Fibroblast of the aortic adventitia (primary cell): ENCODE measurements at places on chromosomes 16 and 17.

DNA sequence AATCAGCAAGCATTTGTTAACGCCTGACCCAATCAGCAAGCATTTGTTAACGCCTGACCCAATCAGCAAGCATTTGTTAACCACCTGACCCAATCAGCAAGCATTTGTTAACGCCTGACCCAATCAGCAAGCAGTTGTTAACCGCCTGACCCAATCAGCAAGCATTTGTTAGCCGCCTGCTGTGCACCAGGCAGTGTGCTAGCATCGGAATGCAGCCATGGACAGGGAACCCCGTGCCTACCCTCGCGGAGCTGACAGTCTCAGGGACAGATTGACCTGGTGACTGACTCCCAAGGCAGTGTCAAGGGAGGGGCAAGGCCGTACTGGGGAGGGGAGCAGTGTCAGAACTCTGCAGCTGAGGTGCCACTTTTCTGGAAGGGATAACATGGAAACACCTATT lies 66.9 kb downstream of the ABR start:
- DNase-seq: no peak

DNA sequence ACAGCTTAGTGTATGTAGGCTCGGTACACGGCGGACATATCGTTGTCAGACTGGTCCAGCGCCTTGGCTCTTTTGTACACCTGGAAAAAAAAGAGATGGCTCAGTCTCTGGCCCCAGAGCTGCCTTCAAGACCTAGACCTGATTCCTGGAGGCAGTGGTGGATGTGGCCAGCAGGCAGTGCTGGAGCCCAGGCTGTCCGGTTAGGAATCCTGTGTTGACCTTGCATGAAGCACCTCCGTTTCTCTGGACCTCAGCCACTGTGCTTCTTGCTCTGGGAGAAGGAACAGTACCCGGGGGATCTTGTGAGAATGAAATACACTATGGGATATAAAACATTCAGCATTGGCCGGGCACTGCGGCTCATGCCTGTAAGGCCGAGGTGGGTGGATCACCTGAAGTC lies 2.8 kb upstream of the ROGDI start:
- DNase-seq: no peak

DNA sequence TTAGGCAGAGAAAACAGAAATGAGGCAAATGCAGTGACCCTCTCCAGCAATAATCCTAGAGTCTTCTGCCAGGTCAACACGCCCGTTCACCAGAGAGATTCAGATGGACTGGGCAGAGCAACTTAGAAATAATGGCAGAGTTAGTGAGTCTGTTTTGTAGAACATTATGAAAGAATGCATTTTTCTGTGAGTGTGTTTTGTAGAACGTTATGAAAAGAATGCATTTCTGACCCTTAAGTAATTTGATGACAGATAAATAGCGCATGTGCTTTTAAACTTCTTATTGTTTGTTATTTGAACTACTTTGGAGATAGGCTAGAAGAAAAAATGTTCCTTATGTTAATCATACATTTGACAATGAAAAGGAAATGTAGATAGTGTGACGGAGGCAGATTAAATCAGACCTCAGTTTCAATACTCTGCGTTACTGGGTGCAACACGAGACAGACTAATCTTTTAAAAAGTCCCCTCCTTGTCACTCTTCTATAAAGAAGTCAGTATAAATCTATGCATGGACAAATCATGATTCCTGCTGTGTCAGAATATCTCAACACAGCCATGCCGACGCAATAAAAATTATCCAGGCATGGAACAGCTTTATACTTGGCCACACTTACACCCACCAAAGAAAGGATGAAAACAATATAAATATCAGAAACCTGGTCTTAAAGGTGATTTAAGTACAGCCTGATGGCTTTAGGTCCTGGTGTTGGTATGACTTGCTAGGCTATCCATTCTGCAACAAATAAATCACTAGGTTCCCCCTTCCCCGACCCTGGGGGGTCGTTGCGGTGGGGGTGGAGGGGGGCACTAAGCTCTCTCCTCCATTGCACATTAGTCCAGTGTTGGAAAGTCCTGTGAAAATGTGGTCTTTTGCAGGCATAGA lies 47.8 kb downstream of the MARCHF10 start:
- DNase-seq: peak; percentile 84

GRCh38 chr17:55723488-55723848 lies 804 bp upstream of the TMEM100 start:
- DNase-seq: no peak

DNA sequence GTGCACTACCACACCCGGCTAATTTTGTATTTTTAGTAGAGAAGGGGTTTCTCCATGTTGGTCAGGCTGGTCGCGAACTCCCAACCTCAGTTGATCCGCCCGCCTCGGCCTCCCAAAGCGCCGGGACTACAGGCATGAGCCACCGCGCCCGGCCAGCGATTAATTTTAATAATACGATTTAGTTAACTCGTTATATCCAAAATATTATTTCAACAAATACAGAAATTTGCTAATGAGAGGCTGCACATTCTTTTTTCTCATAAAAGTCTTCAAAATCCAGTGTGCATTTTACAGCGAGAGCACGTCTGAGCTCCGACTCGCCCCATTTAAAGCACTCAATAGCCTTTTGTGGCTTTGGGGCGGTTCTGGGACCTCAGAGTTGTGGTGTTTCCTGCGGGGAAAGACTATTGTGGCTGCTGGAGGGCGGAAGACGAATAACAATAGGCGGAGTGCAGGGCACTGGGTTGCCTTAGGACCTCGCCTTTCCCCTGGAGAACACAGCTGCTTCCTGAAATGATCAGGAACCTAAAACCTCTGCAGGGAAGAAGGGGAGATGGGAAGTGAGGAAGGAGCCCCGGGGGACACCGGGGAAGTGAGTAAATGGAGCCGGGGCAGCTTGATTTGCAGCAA lies 2.9 kb upstream of the ZSCAN10 start:
- DNase-seq: no peak

DNA sequence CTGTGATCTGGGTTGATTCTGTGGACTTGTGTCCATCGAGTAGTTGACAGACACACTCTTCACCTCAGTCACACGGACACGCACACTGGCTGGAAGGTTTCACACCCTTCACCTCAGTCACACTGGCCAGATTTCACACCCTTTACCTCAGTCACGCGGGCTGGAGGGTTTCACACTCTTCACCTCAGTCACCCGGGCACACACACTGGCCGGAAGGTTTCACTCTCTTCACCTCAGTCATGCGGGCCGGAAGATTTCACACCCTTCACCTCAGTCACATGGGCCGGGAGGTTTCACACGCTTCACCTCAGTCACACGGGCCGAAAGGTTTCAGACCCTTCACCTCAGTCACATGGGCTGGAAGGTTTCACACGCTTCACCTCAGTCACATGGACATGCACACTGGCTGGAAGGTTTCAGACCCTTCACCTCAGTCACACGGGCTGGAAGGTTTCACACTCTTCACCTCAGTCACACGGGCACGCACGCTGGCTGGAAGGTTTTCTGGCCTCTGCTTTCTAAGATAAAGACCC lies 96.2 kb downstream of the PGS1 start:
- DNase-seq: no peak

- DNase-seq: no peak
Observed at GRCh38 chr17:75041656-75042280, 5.0 kb downstream of the ATP5PD start.

- no peak for DNase-seq
Observed at GRCh38 chr16:85611194-85611443, 2.0 kb upstream of the GSE1 start.

GRCh38 chr17:50191359-50192143 lies 9.9 kb downstream of the COL1A1 start:
- peak; percentile 48 for DNase-seq

- DNase-seq: no peak
Observed at GRCh38 chr17:60305141-60305540, 86.8 kb downstream of the USP32 start.

- no peak for DNase-seq
Observed at GRCh38 chr17:38578229-38579082, 27.3 kb downstream of the SRCIN1 start.

DNA sequence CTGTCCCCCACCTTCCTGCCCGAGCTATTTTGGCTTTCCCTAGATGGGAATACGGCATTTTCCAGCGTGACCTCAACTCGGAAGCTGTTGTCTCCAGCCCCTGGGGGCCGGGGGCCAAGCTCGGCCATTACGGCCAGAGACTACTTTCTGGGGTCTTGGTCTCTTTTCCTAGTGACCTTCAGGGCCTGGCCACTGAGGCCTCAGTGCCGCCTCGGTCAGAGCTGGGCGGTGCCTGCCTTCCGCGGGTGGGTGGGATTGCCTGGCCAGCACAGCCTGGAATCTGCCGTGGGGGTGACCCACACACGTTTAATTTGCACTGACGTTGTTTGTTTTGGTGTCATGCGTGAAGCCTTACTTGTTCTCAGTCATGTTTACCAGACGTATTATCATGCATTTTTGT lies 29.2 kb downstream of the TSC2 start:
- no peak for DNase-seq

DNA sequence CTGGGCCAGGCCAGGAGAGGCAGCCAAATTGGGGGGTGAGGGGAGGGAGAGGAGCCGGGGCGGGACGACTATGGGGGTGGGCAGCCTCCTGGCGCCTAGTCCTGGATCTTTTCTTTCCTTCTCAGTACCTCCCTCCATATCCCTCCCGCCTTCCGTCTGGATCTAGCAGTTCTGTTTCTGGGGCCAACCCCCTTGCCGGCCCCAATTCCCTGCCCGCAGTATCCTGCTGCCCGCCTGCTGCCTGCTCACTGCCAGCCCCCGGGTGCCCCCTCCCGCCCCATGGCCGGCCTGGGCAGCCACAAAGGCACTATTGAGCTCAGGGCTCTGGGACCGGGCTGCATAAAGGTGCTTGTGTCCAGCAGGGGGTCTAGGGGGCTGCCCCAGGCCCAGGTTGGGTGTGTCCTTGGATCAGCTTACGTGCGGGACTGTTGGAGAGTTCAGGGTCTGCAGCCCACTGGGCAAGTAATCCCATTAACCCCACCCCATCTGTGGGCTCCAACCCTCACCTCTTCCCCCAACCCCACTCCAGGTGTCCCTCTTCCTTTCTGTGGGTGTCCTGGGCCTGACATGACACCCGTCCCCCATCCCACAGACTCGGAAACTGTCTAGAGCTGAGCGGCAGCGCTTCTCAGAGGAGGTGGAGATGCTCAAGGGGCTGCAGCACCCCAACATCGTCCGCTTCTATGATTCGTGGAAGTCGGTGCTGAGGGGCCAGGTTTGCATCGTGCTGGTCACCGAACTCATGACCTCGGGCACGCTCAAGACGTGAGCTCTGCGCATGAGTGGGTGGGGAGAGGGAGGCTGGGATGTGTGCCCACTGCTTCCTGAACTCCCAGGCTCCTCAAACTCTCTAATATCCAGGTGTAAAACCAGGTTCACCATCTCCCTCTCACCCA lies 2.0 kb downstream of the WNK4 start:
- DNase-seq: peak; percentile 33

DNA sequence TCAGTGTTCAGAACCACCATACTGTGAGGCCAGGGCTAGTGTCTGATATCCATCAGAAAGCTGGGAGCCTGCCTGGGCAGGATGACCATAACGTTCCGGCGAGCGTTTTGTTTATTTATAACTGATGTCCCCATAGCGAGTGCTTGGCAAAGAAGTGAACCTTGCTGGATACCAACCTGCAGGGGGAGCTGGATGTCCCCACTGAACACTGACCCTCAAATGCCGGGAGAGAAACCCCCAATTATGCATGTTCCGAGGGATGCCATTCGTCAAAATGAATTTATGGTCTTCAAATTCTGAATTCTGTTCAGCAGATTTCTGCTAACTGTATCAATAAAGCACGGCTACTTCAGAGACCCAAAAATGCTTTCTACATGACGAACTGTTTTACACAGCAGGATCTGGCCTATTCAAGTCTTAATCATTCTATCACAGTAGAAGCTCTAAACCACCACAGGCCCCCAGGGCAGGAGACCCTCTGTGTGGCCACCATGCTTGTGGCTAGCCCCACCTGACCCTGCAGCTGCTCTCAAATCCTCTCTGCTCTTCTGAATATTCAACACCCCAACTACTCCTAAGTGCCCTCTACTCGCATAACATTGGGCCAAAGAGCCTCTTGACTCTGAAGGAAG lies 15.2 kb downstream of the MED24 start:
- DNase-seq: peak; percentile 85

- DNase-seq: no peak
Observed at GRCh38 chr16:28126684-28127620, 63.4 kb upstream of the GSG1L start.

GRCh38 chr17:74935048-74935447 lies 650 bp upstream of the OTOP3 start:
- DNase-seq: no peak

DNA sequence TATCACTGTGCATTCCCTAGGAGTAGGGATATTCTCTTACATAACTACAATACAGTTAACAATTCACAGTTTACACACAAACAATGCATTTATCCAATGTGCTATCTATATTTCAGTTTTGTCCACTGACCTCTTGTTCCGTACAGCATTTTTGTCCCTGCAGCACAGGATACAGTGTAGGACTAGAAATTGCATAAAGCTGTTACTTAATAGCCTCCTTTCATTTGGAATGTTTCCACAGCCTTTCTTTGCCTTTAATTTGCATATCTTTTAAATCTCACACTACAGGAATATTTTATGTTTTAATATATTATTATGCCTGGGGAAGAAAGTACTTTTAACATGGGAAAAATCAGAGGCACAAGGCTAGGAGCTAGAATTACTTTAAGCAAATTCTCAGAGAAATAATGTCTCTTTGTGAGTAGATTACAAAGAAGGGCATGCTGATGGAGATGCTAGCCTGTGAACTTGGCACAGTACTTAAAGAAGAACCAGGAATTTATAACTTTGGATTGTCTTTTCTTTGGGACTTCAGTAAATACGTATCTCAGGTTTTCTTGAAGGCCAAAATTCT lies 144.3 kb downstream of the ITFG1 start:
- DNase-seq: no peak

GRCh38 chr17:77696151-77696720 lies 262.3 kb upstream of the TNRC6C start:
- no peak for DNase-seq

DNA sequence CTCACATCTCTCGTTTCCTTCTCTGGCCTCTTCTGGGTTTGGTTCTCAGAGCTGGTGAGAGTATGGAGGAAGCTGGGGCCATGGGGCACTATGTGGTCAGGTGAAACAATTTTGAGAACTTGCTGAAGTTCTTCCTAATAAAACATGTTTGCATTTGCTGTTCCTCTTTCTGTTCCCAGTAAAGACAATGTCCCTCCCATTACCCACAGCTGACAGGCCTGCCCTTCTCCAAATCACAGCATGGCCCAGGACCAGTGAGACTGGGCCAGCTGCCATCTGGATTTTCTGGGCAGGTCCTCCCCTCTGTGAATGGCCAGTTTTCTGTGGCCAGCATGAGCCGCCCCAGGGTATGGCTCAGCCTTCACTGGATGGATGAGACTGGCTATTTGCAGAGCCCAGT lies at the start of gene CD300H:
CD300H (minus strand) TSS at position 113 of the 400 bp plus-strand sequence.
- DNase-seq: no peak

DNA sequence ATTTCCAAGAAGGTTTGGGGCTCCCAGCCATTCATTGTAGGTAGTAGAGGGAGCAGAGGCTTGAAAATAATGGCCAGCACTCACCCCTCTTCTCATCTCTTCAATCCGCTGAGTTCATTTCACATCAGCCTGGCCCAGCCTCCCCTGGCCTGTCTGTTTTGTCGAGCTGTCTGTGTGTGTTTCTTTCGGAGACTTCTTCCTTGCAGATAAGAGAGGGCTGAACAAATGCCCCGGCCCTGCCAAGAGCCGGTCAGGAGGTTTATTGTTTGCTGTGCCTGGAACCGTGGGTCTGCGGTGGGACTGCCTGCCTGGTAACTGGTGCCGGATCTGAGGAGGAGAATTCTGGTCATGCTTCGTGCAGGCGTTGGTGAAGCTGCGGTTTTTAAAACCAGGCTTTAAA lies 3.4 kb downstream of the VPS4A start:
- no peak for DNase-seq

- no peak for DNase-seq
Observed at GRCh38 chr16:87248714-87249113, 68.5 kb downstream of the C16orf95 start.
